Tibial nerve (tissue), 4 donors: ENCODE measurements at places on chromosomes 6 and 20. TPM values are rescaled to one million over a fixed set of nuclear protein-coding genes. Genes with fewer than 3 reads are reported as not detected.

The CNKSR3 gene
- total RNA-seq, result 22.7 TPM

GRCh38 chr6:170510631-170511030 lies 42.5 kb downstream of the PSMB1 start:
- DNase-seq, result no peak

The LTA gene
- total RNA-seq, result not detected

The BPI gene
- total RNA-seq, result 0.84 TPM
